Right forelimb (tissue), 1 donor: ENCODE measurements at places on chromosomes 2 and 18.

GRCh38 chr2:72511906-72512305, 313.9 kb downstream of the EXOC6B start:
- no peak for DNase-seq

DNA sequence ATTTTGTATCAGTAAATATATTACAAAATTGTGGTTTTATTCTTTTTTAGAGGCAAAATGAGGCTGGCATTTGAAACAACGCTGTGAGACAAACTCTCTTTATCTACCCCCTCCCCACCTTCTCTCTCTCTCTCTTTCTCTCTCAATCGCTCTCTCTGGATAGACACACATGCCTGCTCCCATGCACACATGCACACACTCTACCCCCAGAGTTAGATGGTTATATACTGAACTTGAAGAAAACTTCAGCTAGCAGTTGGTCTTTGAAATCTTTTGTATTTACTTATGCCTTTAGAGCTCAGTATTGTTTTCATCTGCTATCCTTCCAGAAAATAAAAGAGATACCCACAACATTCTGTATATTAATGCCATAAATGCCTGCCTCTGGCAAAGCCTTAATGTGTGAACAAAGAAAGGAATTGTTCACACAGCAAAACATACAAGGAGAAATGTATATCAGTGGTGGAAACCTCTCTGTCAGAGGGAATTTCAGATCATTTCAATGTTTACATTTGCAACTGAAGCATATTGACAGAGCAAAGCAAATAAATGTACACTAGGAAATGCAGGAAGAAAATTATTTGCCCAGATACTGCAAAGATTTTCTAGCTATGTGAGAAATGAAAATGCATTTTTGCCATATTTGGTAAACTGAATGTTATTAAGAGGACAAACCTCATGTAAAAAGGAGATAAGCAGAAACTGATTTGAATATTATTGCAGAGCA, 217.0 kb upstream of the UBE2E3 start:
- DNase-seq: no peak

- no peak for DNase-seq
These were observed 2.3 kb downstream of the ARL4C start for GRCh38 chr2:234494361-234495250.

DNA sequence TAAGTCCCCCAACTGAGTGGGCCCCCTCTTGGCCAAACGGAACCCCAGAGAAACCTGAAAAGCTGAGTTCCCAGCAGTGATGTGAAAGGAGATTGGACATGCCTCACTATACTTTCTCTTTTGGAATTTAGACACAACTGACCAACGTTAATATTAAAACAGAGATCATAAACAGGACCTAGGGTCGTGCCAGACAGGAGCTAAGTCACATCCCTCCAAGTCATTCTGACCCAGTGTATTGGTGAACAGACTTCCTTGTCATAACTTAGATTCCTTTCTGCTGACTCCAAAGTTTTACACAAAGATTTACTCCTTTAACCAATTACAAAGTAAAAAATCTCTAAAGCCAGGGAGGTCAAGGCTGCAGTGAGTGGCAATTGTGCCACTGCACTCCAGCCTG, 46.9 kb downstream of the UXS1 start:
- no peak for DNase-seq
